NCI-H1694 treated with DMSO at 0.1 percent for 48 hours (cell line): ENCODE measurements at places on chromosomes 12 and 14.

- DNase-seq: peak; percentile 90
Measured at GRCh38 chr12:6827437-6827911, 733 bp upstream of the P3H3 start.

- DNase-seq: no peak
Measured at GRCh38 chr12:2804393-2805142, 7.9 kb upstream of the ITFG2 start.

DNA sequence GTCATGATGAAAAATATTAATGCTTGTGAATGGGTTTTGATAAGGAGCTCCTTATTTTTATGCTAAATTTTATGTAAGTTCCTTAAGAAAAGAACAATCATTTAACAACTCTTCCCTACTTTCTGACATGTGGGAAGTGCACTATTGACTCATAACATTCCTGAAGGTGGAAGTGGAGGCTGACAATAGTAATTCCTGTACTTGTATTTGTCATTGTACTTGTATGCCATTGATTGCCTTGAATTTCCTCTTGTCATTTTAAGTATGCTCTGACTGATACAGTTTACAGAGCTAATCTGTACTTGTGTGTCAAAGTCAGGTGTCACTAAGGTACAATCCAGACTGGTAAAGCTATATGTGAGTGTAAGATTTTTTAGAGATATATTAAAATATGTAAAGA is 440.0 kb downstream of the SLC16A7 start:
- no peak for DNase-seq

DNA sequence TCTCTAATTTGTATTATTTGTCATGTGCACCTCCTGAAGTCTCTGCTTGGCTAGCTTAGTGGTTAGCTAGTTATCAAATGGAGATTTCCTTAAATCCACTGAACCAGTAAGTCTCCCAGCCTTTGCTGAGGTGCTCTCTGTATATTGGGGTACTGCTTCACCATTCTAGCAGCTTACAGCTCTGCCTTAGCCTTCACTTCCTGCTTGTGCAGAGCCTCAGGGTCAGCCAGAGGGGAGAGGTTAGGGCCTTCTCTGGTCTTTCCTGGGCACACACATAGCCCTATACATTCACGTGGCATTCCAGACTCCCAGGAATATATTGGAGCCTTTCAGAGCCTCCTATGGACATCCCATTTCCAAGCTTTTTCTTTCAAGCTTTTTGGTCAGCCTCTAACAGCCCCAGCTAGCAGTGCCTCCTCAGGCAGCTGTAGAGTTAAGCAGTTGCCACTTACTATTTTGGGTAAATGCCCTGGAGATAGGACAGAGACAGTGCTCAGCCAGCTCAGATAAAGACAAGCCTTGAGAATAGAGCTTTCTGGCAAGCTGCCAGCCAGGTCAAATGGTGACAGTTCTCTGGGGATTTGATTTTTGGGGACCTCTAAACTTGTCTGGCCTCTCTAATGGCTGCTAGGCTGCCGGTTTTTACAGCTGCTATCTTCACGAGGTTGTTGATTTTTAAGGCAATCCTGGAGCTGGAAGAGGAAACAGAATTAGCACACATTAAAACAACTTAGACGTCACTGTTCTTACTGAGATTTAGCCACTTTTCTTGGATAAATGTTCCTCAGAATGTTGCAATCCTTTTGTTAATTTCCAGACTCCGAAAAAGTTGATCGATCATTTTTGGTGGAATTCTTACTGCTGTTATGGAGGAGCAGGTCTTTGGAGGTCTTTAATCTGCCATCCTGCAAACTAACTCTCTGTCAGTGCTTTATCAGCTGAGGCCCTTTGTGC is 32.9 kb downstream of the FBXW8 start:
- DNase-seq: no peak

DNA sequence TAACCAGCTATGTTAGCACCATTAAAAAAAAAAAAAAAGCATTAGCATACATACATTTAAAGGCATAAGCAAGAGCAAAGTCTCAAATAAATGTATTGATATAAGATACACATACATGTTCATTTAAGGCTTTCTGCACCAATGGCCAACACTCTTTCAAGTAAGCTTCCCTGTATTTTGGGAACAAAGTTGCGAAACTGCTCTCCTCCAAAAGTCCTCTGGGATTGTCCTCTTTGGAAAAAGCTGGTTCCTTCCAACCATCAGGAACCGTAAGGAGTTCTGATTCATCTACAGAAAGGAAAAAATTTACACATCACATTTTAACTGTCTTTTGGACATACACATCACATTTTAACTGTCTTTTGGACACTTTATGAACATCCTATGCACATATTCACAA is 3.2 kb downstream of the KRR1 start:
- DNase-seq: no peak

DNA sequence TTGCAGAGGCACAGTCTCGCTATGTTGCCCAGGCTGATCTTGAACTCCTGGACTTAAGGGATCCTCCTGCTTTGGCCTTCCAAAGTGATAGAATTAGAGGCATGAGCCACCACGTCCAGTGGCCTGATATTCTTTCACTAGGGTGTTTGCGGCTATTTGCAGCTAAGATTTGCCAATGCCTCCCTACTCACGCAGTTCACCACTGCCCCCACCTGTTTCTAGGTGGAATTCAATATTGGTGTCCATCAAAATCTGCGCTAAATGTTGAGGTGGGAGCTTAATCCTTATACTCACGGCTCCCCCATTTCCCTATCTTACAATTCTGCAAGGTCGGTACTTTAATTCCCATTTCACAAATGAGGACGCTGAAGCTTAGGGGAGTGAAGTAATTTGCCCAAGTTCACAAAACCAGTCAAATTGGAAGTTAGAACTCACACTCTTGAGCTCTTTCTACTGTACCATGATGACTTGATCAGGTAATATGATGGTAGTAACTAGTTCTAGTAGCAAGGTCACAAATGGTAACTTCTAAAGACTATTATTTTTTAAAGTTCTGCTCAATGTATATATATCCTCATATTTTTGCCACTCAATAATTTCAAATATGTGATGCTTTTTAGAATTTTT is 22.1 kb upstream of the LRRC9 start:
- peak; percentile 15 for DNase-seq

- no peak for DNase-seq
Measured at GRCh38 chr12:113469949-113470743, 1.5 kb downstream of the LHX5 start.

GRCh38 chr12:3438401-3438800 is 52.6 kb upstream of the PRMT8 start:
- DNase-seq: no peak
